ENCODE measurements at places on chromosomes 1 and 21. TPM values are rescaled to one million over a fixed set of nuclear protein-coding genes. Genes with fewer than 3 reads are reported as not detected.

GRCh38 chr21:44896561-44897286 lies 23.2 kb upstream of the PTTG1IP start:
- H3K36me3 ChIP-seq = no peaks in the 10 kb centered on the region
- no peaks in the 10 kb centered on the region for H3K4me1 ChIP-seq
- DNase-seq = no peak
- no peak overlapping the region for H3K4me3 ChIP-seq

Gene PCP4L1
- total RNA-seq = not detected

Gene IFNAR1
- total RNA-seq = 42.7 TPM

GRCh38 chr1:23273450-23274133 lies 56.3 kb upstream of the HTR1D start:
- peak overlapping the region; percentile 88 for H3K27ac ChIP-seq
- peaks cover 26% of the 10 kb centered on the region for H3K4me1 ChIP-seq
- DNase-seq = peak; percentile 74
- no peaks in the 10 kb centered on the region for H3K27me3 ChIP-seq

Gene LCE6A
- not detected for total RNA-seq

- H3K4me1 ChIP-seq = no peaks in the 10 kb centered on the region
- H3K27ac ChIP-seq = no peak overlapping the region
- no peak overlapping the region for H3K4me3 ChIP-seq
- no peak for DNase-seq
- peaks cover 65% of the 10 kb centered on the region for H3K27me3 ChIP-seq
- H3K36me3 ChIP-seq = no peaks in the 10 kb centered on the region
Measured at GRCh38 chr1:209600541-209600940, 17.0 kb downstream of the CAMK1G start.

Gene LBR
- total RNA-seq = 29.5 TPM

DNA sequence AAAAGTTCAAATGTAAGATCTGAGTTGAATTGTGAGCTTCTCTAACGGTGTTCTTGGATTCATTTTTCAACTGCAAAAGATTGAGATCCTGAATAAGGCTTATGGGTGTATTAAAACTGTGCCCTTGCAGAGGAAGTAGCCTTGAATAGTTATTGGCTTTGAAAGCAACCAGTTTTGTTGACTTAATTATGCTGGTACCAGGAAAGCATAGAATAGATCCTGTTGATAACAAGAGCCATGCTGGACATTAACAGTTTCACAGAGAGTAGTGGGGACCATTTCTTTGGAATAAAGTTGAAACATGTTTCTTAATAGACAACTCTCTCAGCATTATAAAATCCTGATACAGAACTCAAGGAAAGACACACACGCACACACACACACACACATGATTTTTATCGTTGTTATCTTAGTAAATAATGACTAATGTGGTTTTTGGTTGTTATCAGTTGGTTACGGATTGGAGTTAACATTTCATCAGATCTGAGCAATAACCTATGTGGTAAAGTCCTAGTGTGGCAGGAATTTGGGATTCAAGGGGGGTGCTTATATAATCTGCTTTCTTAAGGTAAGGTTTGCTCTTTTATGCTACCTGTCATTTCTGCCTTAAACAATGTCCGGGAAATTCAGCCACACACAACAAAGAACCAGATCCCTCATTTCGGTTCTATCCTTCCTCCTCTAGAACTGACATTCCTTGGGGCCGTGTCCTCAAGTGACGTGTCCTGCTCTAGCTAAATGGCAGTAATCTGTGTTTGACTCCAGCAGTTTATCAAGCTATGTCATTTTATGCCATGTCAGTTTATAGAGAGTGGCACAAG lies 330.9 kb downstream of the CHRM3 start:
- H3K4me1 ChIP-seq = no peaks in the 10 kb centered on the region
- peaks cover 11% of the 10 kb centered on the region for H3K27me3 ChIP-seq
- no peaks in the 10 kb centered on the region for H3K36me3 ChIP-seq
- DNase-seq = no peak
- H3K27ac ChIP-seq = no peak overlapping the region

DNA sequence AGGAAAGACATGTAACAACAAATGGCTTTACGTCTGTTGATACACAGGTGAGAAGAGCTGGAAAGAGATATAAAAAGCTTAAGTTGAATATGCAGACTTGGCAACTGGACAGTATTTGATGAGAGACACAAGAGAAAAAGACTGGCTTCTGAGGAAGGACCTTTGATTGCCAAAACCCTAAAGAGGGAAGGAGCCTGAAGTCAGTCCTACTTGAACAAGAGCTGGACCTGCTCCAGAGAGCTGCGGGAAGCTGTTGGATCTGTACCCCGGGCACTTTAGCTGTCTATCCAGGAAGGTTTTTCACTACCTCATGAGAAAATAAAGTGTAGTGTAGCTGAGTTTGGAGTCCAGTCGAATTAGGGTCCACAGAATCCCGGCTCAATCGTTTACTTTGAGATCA lies 25.3 kb upstream of the LRRC8B start:
- H3K4me1 ChIP-seq = no peaks in the 10 kb centered on the region
- H3K4me3 ChIP-seq = no peak overlapping the region
- no peaks in the 10 kb centered on the region for H3K36me3 ChIP-seq
- no peak overlapping the region for H3K27ac ChIP-seq

Gene HSPB7
- total RNA-seq = 3.4 TPM

GRCh38 chr1:224057461-224058199 lies 56.3 kb upstream of the FBXO28 start:
- H3K27ac ChIP-seq = no peak overlapping the region
- no peak overlapping the region for H3K4me3 ChIP-seq
- peaks cover 2% of the 10 kb centered on the region for H3K4me1 ChIP-seq

DNA sequence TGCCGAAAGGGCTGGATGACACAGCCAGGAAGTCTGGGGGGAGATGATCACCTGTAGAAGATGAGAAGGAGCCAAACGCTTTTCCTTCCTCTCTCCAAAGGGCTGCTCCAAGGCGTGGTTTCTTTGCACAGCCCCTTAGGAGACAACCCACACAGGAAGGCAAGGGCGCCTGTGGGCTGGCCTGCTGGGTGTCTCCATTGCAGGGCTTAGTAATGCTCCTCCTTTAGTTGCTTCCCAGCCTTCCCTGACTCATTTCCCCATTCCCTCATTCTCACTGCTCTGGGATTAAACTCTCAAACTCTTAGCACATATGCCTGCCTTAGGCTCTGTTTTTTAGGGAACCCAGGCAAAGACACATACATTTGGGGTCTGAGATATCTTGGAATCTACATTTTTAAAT lies 1.7 kb upstream of the CLCA1 start:
- H3K27me3 ChIP-seq = no peaks in the 10 kb centered on the region
- H3K4me1 ChIP-seq = peaks cover 7% of the 10 kb centered on the region
- H3K36me3 ChIP-seq = no peaks in the 10 kb centered on the region
- no peak overlapping the region for H3K4me3 ChIP-seq
- H3K27ac ChIP-seq = no peak overlapping the region
- DNase-seq = no peak
